ENCODE measurements at places on chromosomes 1 and 21.

DNA sequence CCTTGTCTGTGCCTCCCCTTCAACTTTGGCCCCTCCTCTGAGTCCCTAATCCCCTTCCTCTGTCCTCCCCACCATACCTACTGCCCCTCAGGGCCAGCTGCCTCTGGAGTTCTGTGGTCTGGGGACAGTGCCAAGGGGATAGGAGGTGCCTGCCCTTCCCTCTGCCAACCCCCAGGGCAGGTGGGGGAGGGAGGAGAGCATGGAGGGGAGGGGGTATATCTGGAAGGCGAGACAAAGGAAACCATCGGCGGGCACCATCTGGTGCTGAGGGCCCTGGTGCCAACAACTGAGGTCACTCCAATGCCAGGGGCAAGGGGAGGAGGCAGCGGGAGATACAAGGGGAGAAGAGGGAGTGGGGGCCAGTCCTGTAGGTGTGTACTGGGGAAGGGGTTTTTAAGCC lies 9.6 kb downstream of the RAB25 start:
- DNase-seq = no peak

GRCh38 chr1:217049721-217050120 lies 326.5 kb upstream of the ESRRG start:
- DNase-seq = no peak

GRCh38 chr1:12477936-12478611 lies 139.9 kb downstream of the DHRS3 start:
- DNase-seq = no peak

GRCh38 chr1:219774386-219774785 lies 154.0 kb downstream of the SLC30A10 start:
- no peak for DNase-seq

DNA sequence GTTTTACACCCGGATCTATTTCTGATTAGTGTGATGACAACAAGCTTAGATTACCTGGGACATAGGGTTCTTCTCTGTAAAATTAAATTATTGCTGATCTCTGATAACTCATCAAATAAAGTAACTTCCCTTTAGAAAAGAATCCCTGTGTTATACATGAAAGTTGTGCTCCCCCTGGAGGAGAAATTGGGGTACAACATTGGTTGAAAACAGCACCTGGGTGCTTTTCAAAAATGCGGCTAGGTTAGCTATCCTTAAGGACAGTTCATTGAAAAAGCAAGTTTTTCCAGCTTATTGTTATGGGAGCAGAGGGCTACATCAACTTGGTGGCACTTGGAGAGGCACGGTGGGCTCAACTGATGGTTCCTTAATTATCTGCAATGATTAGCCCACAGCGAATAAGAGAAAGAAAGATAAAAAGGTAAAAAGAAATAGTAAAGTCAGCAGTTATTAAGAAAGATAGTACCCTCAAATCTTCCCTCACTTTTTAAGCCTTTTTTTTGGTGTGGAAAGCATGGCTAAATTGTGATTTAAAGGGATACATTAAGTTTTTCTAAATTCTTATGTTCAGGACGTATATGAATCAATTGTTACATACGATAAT lies 97.8 kb downstream of the FMN2 start:
- DNase-seq = no peak

- DNase-seq = no peak
These were observed 726.5 kb upstream of the ADAMTS5 start for GRCh38 chr21:27693376-27693775.

- DNase-seq = no peak
These were observed 9.4 kb upstream of the JAK1 start for GRCh38 chr1:64975740-64976139.

- no peak for DNase-seq
These were observed 360.3 kb downstream of the TGFB2 start for GRCh38 chr1:218705391-218705790.

DNA sequence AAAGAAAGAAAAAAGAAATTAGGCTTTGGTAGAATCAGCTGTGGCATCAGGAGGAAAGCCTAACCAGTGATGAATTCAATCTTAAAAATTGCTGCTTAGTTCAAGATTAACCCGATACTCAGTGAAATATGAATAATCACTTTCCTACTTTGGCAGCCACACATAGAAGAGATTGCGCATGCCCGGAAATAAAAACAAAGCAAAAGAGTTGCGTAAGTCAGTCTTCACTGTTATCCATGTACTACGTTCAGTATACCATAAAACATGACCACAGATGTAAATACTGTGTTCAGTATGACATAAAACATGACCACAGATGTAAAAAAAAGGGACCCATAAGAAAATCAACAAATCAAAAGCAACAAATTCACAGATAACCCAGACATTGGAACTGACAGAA lies 19.2 kb downstream of the CD1D start:
- no peak for DNase-seq

DNA sequence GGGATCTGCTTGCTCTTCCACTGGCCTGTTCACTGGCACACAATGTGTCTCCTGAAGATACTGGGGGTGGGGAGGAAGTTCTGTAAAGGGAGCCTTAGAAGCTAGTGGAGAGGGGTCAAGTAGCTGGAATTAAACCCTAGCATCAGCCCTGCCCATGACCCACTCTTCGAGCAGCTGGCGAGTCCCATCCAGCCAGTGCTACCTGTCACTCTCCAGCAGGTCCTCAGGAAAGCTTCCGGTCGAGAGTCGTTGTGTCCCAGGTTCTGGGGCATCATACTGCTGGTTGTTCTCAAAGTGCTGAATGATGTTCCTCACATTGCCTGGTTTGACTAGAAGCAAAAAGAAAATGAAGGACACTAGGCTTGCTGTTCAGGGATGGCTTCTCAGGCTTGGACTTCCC lies 30.9 kb downstream of the LRRC71 start:
- DNase-seq = no peak

GRCh38 chr1:107172450-107173170 lies 31.8 kb downstream of the NTNG1 start:
- DNase-seq = no peak

GRCh38 chr1:121445679-121446078 lies 260.9 kb downstream of the SRGAP2C start:
- no peak for DNase-seq

GRCh38 chr1:2789164-2789985 lies 12.1 kb downstream of the TTC34 start:
- DNase-seq = no peak

GRCh38 chr1:36326499-36326898 lies 3.1 kb upstream of the EVA1B start:
- no peak for DNase-seq

- no peak for DNase-seq
These were observed 105.9 kb downstream of the SIPA1L2 start for GRCh38 chr1:232524056-232524455.

- no peak for DNase-seq
These were observed 32.2 kb downstream of the BATF3 start for GRCh38 chr1:212667223-212668139.

DNA sequence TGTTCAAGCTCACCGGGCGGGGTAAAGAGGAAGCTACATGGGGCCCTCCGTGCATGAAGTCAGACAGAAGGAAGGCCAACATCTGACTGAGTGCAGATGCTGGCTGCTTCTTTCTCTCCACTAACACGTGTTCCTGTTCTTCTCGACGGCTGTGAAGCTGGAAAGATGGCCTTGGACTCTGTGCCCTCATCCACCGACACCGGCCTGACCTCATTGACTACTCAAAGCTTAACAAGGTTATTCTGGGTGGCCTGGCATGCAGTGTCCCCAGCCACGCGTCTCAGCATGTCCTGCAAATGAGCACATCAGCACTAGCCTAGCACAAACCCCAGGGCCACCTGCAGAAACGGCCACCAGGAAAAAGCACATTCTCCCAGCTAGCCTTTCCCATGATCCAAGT lies 41.2 kb downstream of the ACTN2 start:
- no peak for DNase-seq

GRCh38 chr21:34969423-34970166 lies 79.5 kb downstream of the RUNX1 start:
- no peak for DNase-seq

DNA sequence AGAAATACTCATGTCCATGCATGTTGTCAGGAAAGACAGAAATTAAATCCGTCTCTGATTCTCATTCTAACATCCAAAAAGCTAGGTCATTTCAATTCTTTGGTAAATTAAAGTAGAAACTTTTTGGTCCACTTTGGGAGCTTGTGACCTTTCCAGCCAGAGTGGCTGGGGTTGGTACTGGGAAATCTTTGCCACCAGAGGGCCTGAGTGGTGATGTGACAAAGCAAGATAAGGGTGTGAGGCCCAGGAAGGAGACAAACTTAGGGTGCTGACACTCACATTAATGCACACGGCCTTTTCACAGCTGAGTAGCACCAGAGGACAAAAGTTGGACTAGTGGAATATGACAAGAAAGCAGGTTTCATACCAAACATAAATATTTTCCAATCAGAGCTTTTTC lies 144.3 kb downstream of the DNM3 start:
- no peak for DNase-seq

DNA sequence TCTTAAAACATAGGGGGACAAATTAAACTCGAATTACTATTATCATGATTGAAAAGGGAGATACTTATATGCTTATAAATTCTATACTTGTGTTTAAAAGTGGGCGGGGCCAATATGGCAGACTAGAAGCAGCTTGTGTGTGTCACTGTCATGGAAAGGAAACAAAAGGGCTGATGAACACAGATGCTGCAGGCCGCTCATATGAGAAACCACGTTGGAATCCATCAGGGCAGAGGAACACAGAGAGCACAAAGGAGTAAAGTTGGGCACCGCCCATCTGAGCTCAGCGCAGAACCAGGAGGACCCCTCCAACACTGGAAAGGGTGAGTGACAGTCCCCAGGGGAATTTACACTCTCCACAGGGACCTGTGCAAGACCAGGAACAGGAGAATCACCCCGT lies 107.0 kb downstream of the SLC5A9 start:
- DNase-seq = no peak

DNA sequence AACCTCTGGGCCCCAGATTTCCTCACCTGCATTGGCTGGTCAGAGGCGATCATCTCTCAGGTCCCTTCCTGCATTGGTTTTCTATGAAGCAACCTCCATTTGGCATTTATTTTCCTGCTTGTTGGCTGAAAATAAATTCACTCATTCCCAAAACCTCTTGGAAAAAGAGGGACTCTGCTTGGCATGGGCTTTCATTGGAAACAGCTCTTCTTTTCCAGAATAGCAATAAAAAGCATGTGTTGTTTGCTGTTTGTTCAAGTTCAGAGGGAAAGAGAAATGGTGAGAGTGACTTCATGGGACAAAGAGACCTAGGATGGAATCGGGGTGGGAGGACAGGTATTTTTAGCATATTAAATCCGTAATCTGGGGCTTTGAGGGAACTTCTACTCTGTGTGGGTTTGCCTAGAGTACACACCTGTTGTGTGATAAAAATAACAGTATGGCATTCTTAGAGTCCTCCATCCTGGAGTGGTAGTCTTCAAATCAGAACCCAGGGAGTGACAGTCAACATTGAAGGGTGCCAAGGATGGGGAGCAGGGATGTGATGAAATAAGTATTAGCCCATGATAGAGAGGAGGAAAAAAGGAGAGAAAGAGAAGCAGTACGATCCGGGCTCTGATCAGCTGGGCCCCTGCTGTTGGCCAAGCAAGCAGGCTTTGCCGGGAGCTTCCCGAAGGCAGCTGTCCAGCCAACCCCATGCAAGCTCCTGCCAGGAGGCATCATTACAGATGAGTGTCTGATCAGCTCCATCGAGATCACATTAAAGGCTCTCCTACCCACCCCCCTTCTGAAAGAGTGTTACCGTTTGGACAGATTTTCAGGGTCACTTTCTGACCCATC lies 131.9 kb upstream of the NFIA start:
- no peak for DNase-seq

- no peak for DNase-seq
These were observed 142.1 kb upstream of the COL11A1 start for GRCh38 chr1:103250441-103250861.

GRCh38 chr1:156643049-156643777 lies 1.3 kb downstream of the BCAN start:
- no peak for DNase-seq

- no peak for DNase-seq
These were observed 44.4 kb downstream of the DMRTB1 start for GRCh38 chr1:53503433-53504217.

DNA sequence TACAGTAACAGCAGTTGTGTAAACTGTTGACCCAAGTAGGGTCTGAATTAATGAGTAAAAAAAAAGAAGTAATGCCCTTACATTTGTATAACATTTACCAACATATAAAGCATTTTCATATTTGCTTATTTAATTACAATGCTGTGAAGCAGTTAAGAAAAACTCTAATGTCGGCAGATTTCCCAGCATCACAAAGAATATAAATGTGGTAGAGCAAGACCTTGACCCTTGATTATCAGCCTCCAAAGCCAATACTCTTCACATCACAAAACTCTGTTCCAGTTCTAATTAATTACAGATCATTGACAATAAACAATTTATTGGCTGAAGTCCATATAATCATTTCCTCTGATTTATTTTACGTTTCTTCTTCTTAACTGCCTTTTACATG lies 130.2 kb downstream of the DUSP10 start:
- DNase-seq = no peak

- DNase-seq = no peak
These were observed 101.5 kb upstream of the GADD45A start for GRCh38 chr1:67583462-67583950.

DNA sequence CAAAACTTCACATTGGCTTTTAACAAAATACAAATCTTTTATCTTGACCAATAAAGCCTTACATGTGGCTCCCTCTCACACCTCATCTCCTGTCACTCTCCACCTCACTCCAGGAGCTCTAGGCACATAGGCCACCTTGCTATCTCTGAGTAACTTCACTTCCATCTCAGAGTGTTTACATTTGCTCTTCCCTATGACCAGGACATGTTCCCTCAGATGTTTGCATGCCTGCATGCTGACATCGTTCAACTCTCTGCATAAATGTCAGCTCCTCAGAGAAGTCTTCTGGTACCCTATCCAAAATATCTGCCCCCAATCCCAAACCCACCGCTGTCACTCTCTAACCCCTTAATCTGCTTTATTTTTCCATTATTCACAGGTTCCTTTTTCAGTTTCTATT lies 110.9 kb downstream of the TOMM20 start:
- no peak for DNase-seq

DNA sequence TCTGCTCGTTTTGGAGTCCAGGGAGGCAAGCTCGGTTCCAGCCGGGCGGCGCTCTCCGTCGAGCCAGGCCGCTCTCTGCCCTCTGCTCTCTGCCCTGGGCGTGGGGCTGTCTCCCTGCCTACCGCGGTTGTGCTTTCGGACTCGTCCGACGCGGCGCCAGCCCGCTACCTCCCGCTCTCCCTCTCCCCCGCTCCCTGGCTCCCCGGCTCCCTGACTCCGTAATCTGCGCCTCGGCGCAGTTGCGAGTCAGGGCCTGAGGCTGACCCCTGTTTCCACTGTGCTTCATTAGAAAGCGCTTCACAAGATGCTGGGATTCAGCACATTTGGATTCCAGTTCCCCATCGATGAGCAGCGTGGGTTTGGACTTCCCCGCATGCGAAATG lies 2.2 kb downstream of the SOX13 start:
- DNase-seq = no peak

DNA sequence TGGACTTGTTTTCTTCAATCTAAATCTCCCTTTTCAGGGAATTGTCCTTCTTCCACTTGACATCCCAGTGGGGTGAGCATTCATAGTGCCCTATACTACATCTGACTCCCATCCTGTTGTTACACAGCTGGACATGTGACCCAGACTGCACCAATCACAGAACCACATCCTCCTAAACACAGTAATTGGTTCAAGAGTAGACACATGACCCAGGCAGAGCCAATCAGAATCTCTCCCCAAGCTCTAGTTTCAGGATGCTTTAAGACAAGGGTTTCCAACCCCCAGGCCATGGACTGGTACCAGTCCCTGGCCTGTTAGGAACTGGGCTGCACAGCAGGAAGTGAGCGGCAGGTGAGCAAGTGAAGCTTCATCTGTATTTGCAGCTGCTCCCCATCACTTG lies 5.6 kb upstream of the DDOST start:
- no peak for DNase-seq
